ENCODE measurements at places on chromosomes 1 and 21.

DNA sequence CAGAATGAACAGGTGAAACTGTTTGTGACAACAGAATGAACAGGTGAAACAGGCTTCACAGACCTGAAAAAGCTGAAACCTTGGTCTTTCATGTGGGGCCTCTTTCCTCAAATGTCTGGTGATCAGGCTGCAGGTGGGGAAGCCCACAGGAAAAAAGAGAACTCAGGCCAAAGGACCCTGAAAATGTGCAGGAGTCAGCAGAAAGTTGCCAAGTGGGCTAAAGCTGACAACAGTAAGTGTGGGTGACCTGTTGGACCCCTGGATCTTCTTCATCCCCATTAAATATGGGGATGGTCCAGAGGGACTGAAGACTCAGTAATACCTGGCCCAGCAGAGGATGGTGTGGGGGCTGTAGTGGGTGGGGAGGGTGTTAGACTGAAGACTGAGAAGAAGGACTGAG, 9.1 kb upstream of the CHIT1 start:
- no peak for DNase-seq

DNA sequence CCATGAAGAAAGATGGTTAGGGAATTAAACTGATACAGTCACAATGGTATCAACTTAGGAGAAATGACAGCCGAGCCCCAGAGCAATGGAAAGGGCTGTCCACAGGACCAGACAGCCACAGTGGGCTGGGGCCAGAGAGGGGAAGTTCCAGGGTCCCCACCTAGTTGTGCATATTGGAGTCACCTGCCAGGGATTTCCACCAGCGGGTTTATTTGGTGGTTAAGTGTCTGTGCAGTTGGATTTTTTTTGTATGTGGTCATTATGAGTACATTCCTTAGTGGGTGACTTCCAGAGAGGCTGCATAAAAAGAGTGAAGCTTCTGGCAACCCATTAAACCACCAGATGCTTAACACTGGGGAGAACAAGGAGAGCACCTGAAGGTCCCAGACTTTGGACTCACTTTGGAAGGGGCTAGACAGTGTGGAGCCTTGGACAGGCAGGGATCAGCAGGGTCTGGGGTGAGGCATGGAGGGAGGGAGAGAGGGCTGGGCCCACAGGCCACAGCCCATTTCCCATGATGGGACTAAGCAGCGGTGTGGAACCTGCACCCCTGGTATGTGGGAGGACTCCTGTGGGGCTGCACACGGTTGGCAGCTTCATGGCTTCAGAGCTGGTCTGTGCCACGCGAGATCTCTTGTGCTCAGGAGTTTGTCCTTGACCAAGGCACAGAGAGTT, 7.8 kb upstream of the PTTG1IP start:
- no peak for DNase-seq

- DNase-seq = no peak
Measured at GRCh38 chr1:227943381-227944089, 4.2 kb downstream of the WNT9A start.

DNA sequence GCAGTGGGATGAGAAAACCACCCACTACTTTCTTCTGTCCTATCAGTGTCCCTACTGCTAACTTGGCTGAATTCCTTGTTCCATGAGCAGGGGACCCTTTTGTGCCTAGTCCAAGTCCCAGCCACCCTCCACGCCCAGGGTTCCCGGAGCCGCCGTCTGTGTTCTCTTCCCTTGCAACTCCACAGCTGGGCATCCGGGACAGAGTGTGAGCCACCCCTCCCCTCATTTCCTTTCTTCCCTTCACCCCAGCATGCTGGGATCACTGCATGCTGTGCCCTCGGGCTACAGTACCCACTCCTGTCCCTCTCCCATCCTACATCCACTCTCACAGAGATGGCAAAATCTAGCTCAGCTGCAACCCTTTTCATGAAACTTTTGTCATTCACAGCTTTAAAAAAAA, 44.5 kb downstream of the PGBD5 start:
- DNase-seq = no peak

- no peak for DNase-seq
Measured at GRCh38 chr1:40766017-40766416, 17.6 kb upstream of the KCNQ4 start.

GRCh38 chr1:244248426-244248825, 197.3 kb downstream of the ZBTB18 start:
- DNase-seq = no peak

DNA sequence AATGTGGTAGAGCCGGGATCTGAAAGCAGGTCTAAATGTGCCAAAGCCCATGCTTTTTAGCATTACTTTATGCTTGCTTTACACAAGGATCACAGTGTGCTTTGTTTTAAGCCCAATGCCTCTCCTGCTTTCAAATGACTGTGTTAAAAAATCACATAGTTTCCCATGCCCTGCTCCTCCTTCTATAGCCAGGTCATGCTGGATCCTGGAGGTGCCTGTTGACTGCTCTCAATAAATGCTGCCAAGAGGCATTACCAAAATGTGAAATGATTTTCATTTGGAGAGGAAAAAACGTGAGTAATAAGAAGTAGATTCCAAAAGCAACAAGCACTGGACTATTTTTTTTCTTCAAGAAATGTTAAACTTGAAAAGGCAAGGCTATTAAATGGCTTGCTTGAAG, 420.7 kb upstream of the USP24 start:
- DNase-seq = no peak

All from forelimb muscle (tissue), 1 donor.